ENCODE measurements at places on chromosomes 3 and 15.

DNA sequence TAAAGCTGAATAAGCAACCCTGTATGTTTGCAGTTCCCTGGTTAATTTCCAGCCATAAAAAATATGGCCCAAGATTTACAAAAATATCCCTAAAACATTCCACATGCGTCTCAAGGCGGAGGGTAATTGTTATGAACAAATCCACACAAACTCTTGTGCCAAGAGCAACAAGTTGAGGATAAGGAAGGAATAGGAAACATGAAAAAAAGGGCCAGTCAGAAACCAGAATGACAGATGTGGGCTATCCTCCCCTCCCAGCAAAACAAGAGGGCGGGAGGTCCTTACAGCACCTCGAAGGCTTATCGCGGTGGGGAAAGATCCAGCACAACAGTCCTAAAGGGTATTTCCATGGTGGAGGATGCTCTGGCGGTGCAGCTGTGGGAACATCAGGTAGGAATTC, 155.6 kb upstream of the HES1 start:
- no peak for DNase-seq

DNA sequence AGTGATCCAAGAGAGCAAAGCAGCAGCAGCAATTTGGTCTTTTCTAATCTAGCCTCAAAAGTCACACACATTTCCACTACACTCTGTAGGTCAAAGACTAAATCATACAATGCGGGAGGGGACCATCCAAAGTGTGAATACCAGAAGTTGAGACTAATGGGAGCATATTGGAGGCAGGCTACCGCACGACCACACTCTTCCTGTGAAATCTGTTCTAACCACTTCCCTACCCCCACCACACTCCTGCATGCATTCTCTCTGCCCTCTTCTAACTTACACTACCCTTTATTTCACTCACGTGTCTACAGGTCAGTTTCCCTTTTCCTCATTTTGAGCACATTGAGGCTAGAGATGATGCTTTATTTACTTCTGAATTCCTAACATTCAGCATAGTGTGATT, 23.7 kb upstream of the PRTG start:
- no peak for DNase-seq

DNA sequence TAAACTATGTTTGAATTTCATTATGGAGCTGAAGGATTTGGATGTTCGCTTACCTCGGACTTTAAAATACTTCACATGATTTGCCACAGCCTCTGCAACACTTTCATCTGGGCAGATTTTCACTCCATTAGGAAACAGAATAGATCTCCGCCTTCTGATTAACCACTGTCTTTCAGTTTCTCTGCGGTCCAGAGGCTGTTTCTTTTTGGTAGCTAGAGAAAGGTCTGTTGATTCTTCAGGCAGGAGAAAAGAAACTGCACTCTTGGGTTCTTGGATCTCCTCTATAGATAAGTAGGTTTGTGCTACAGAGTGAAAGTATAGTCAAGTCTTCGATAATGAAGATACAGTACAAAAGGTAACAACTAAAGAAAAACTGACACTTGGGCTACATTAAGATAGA, 844 bp downstream of the IMPG2 start:
- no peak for DNase-seq

- no peak for DNase-seq
Measured at GRCh38 chr3:195033531-195034091, 237.3 kb downstream of the XXYLT1 start.

DNA sequence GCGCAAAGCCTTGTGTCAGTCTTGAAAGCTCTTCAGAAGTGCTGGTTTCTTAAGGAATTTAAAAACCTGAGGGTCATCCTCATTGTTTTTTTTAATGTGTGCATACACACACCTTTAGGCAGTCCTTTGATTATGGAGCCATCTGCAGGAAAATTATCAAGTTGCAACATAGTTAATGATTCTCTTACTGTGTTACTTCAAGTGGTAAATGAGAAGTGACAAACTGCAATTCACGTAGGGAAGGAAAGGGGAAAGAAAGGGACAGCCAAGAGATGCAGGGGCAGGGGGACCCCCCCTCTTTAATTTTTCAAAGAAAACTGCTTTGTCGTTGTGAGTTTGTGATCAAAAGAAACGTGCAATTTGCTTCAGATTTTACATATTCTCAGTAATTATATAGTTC, 162.4 kb upstream of the CGNL1 start:
- DNase-seq, result no peak

GRCh38 chr15:89072277-89072869, 15.9 kb upstream of the ABHD2 start:
- DNase-seq, result no peak

DNA sequence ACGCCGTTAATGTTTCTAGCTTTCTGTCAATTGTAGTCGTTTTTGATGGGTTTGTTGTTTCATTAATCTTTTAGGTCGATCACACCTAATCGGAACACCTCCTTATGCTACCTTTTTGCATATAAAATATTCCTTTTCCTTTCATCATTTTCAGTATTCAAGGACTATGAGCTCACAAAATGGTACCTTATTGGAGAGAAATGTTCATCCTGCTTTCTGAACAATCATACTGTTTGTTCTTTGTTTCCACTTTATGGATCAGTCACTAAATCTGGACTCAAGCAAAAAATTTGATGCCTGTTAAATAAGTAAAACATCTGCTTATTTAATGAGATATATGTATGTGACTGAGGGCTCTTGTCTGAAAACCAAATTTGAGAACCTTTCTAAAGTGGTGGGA, 1.1 kb downstream of the KIF15 start:
- DNase-seq, result no peak

DNA sequence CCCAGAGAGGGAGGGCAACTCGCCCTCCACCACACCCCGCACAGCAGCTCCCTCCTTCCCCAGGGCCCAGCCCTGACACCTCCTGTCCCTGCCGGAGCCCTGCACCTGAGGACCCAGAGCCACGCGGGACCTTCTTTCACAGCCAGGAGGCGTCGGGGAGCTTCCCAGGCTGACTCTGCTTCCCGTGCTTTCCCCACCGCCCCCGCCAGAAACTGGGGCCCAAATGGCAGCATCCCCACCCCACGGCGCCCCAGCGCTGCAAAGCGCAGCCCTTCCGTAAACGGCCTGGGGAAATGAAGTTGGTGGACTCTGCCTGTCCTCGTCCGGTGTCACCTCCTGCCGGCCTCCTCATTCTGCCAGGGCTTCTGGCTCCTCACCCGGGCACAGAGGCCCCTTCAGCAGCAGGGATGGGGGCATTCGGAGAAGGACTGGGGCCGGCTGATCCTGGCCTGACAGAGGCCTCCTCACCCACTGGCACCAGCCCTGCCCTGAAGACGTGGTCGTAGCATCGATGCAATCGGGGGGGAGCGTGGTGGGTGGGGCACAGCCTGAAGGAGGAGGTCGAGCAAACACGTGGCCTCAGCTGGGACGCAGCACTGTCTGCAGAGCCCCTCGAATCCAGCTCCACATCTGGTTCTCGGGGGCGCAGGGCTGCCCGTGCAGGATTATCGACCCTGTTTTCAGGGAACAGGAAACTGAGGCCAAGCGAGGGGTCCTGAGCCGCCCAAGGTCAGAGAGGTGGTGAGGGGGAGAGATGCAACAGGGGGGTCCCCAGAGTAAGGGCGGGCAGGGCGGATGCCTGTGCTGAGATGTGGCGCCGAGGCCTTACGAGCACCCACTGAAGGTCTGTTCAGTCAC, 235.4 kb downstream of the XXYLT1 start:
- DNase-seq, result no peak

DNA sequence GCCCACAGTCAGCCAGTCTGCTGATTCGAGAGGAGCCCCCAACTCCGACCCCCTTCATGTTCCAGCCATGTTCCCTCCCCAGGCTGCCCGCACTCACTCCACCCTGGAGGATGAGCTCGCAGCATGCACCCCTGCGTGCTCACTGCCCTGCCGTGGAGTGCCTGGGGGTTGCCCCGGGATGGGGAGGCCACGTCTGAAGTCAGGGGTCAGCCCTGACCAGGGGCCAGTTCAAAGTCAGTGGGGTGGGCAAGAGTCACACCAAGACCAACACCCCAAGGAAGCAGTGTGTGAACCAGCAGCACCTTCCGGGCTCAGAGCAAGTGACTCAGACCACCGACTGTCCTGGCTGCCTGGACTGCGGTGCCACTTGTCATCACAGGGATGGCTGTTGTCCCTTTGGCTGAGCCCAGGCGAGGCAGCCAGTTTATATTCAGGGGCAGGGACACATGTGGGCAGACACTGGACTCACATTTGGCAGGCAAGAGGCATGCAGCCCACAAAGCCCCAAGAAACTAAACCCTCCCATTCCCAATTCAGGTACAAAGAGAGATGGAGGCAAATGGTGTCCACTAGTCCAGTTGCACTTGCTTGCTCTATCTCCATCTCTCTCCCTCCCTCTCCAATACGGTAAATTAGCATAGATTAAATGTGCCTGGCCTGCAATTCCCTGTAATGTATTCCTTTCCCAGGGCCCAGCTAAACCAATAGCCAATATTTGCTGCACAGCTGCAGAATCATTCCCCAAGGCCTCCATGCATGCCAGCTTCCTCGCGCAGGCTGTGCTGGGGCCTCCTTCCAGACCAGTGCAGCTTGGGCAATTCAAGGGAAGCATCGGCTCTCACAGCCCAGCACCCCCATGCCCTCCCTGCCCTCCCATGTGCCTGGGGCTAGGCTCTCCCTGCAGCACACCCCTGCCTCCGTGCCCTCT, 135.7 kb upstream of the IQSEC1 start:
- DNase-seq, result no peak
